ENCODE measurements at places on chromosomes 6 and 20. TPM values are rescaled to one million over a fixed set of nuclear protein-coding genes. Genes with fewer than 3 reads are reported as not detected.
A peak's percentile ranks its signal among the peaks of the same experiment; 100 is the strongest.

- DNase-seq: no peak
Observed at GRCh38 chr20:33964441-33964840, 29.3 kb upstream of the RALY start.

GRCh38 chr20:32474967-32475811, 109.9 kb downstream of the NOL4L start:
- DNase-seq: peak; percentile 88

- no peak for DNase-seq
Observed at GRCh38 chr20:33064572-33065287, 11.0 kb downstream of the BPIFB3 start.

GRCh38 chr20:22617160-22617559, 32.8 kb upstream of the FOXA2 start:
- DNase-seq: no peak

DNA sequence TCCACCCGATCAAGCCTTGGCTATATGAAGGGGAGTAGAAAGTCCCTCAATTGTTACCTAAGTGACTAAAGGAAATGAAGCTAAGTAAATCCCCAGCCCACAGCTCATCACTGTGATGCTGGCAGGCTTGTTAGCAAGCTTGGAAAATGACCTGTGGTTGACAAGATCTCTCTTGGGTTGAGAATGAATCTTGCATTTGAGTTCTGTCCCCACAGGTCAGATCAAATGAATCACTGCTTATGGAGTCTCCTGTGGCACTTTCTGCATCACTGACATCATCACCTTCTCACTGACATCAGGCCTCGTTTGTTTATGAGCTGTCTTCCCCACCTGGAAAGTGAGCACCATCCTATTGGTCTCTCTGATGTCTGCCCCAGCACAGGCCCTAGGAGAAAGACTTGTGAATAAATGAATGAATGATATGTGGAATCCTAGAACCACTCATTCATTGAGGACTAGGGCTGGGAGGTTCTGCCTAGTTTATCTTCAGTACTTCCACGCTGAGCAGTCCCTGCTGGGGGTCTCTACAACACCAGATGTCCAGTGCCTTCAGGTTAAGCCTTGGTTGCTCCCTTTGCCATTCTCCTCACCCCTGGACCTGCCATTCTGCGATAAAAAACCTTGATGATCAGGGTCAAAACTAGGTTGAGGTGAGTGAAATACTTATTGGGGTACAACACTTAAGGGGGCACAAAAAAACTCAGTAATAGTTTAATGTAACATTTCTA, 318.4 kb upstream of the MOCS1 start:
- DNase-seq: no peak

- DNase-seq: peak; percentile 46
Observed at GRCh38 chr6:137728386-137729349, 138.4 kb upstream of the TNFAIP3 start.

The ERVFRD-1 gene
- not detected for polyA plus RNA-seq

The MROH8 gene
- 3.4 TPM for polyA plus RNA-seq

DNA sequence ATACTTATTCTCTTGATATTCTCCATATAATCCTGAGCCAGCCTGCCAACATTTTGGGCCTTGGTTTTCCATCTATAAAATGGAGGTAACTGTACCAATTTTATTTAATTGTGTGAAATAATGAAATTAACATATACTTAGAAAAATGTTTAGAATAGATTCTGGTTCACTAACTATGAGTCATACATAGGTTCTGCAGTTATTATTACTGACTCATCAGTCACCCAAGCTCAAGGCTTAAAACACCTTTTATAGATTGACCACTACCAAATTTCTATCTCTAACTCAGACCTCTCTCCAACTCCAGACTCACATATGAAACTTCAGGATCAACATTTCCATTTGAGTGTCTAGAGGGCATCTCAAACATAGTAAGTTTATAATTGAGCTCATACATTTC, 1277.2 kb upstream of the GJE1 start:
- no peak for DNase-seq

- no peak for DNase-seq
Observed at GRCh38 chr20:48338717-48339116, 489.1 kb downstream of the PREX1 start.

DNA sequence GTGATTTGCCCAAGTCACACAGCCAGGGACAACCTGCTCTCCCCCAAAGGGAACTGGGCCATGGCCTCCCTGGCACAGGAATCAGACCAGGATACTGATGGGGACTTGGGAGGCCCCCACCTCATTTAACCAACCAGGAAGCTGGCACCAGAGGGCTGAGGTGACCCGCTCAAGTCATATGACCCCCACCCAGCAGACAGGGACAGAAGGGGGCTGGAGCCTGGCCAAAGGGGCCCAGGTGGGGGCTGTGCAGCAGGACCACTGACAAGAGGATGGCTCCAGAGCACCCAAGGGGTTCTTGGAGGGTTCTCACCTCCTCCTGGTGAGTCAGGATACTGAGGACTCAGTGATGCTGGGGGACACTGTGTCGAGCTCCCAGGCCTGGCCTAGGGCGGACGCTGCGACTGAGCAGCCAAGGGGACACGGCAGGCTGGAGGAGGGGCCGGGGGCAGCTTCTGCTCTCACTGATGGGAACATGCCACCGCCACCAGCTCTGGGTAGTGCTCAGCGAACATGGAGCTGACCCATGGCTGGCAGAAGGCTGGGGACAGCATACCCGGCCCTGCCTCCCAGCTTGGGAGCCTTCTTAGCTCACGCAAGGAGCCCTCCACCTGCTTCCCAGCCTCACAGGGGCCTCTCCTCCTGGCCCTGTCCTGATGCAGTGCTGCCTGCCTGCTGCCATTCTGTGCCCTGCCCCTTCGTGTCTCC, 1.2 kb downstream of the CST7 start:
- DNase-seq: no peak

DNA sequence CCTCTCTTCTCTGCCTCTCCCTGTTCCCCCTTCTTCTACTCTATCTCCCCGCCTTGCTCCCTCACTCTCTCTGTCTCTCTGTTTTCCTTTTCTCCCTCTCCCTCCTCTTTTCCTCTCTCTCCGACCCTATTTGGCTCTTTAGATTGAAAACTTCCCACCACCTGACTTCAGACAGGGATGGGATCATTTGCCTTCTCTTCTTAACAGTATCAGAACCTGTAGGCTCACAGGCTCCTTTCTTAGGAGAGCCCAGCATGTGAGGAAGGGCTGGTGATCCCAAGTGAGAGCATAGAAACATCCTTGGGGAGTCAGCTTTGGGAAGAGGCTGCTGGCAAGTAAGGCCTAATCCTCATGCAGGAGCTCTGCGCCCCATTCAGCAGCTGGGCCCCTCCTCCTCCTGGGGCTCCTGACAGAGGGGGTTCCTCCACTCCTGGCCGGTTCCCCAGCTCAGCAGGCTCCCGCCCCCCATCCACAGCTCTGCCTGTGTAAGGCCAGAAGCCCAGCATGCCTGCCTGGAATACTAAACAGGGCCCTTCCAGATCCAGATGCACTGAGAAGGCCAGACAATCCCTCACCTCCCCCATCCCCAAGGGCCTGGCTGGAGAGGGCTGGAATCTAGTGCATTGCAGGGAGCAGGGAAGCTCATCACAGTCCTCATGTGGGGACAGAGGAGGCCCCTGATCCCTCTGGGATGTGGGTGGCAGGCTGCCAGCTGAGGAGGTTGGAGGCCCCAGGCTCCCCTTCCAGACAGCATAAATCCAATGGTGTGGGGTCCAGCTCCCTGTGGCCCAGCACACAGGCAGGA, 93.4 kb downstream of the PTPRT start:
- DNase-seq: no peak

DNA sequence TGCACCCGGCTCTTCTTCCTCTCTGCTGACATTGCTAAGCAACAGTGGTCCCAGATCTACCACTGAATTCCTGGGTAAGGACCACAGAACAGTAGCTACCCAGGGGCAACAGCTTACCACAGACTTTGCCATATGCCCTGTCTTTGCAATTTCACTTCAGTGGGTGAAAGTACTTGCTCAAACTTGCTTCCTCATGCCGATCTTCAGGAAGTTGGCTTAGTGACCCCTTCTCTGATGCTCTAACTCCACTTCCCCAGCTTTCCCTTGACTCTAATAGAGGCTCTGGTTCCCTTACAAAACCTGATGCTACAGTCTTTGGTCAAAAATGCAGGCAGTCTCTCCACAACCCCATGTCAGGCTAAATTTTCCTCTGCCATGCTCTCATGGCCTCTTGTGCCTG, 3.3 kb upstream of the TAAR5 start:
- DNase-seq: no peak

The TMC2 gene
- 0.12 TPM for polyA plus RNA-seq

DNA sequence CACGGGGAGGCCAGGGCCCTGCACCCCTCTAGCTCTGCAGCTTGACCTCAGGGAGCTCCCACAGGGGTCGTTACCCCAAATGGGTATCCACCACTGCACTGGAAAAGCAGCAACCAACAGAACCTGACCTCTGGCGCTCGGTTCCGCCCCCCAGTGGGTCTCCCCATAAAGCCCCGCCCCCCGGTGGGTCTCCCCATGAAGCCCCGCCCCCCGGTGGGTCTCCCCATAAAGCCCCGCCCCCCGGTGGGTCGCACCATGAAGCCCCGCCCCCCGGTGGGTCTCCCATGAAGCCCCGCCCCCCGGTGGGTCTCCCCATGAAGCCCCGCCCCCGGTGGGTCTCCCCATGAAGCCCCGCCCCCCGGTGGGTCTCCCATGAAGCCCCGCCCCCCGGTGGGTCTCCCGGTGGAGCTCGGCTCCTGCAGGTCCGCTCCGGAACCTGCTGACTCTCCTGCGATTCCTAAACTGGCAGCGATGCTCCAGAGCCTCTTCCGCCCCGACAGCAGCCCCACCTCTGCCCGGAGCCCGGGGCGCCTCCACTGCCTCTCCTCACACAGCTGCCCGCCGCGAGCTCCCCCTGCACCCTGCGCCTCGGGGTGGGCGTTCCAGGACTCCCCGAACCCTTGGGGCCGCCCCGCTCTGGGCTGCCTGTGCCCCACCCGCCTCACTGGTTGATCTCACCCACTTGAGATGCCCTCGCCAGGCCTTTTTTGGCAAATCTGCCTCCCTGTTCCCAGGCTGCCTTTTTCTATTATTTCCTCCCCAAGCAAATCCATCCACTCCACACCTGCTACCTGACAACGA, 12.1 kb downstream of the SLC2A4RG start:
- DNase-seq: no peak

DNA sequence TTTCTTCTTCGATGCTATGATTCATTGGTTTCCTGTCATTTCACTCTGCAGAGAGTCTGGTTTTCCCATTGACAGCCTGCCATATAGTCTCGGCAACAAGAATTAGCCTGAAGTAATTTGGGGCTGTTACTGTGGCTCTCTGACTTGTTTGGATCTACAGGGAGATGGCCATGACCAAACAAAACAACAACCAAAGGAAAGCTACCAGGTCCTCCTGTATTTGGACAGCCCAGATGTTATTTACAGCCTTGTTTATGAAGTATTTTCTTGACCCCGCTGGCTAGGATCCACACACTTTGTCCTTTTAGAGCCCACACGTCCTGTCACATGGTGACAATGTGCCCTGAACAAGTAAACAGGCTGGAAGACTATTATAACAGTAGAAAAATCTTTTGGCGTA, 111.4 kb upstream of the PREP start:
- DNase-seq: no peak

DNA sequence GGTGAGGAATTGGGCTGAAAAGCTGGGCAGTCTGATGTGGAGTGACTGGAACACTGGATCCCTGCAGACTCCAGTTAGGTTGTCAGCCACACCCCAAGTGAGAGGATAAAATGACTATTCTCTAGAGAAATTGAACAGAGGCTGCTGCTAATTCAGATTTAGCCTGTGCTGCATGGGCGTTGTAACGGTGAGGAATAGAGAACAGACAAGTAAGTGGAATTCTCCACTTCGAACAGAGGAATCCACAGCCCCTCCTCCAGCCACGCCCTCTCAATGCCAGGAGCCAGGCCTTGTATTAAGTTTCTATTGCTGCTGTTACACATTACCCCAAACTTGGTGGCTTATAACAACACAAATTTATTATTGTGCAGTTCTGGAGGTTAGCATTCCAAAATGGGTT, 109.3 kb downstream of the CFAP61 start:
- no peak for DNase-seq

DNA sequence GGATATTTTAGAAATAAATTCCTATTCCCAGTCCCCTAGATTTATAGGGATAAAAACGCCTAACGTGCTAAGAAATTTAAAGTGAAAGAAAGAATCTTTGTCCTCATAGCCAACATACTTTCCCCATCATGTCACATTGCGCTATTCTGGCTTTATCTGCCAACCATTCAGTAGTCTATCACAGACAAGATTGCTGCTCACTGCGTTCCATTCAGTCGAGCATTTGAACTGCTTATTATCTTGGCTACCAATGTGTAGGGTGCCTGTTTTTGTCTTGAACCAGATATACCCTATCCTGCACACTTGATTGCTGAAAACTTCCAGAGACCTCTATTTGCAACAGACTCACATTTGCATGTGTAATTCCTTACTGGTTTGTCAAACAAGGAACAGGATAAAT, 751.5 kb downstream of the EPHA7 start:
- no peak for DNase-seq

The C20orf141 gene
- polyA plus RNA-seq: not detected

Measured in psoas muscle (tissue), 8 donors.